Hepatic stellate cell (primary cell): ENCODE measurements at places on chromosomes 16 and 17.
A peak's percentile ranks its signal among the peaks of the same experiment; 100 is the strongest.

GRCh38 chr17:7026471-7027115, 3.7 kb downstream of the BCL6B start:
- no peak for DNase-seq

- no peak for DNase-seq
Observed at GRCh38 chr17:27627514-27627913, 3.5 kb upstream of the LGALS9 start.

DNA sequence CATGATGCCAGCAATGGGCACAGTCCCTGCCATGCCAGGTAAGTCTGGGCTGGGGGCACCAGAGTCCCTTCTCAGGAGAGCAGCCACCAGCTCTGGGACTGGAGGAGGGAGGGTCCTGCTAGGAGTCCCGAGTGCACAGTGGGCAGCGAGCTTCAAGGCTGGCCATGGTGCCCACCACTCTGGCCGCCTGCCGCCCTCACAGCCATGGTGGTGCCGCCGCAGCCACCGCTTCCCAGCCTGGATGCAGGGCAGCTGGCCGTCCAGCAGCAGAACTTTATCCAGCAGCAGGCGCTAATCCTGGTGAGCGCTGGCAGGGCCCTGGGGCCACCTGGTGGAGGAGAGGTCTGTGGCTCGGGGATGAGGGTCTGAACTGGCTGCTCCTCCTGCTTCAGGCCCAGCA, 17.9 kb upstream of the SMIM5 start:
- DNase-seq: no peak

DNA sequence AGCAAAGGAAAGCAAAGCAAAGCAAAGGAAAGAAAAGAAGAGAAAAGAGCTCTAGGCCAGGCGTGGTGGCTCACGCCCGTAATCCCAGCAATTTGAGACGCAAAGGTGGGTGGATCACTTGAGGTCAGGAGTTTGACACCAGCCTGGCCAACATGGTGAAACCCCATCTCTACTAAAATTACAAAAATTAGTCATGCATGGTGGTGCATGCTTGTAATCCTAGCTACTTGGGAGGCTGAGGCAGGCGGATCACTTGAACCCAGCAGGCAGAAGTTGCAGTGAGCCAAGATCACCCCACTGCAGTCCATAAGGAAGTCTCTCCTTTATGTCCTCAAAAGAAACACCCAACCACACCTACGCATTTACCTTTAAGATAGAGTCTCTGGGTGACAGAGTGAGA, 70.1 kb downstream of the ADAMTS18 start:
- no peak for DNase-seq

- DNase-seq: peak; percentile 83
Observed at GRCh38 chr17:2244545-2245525, 58.8 kb downstream of the SMG6 start.

- no peak for DNase-seq
Observed at GRCh38 chr16:29688172-29688571, 9.2 kb downstream of the QPRT start.
